NCI-H1048 (cell line): ENCODE measurements at places on chromosomes 13 and 19.

GRCh38 chr19:50329146-50329925 lies at the start of gene KCNC3:
Gene KCNC3 (minus strand): TSS chr19:50329377. CDS start chr19:50329082, 295 bp downstream.
- peak; percentile 96 for DNase-seq

DNA sequence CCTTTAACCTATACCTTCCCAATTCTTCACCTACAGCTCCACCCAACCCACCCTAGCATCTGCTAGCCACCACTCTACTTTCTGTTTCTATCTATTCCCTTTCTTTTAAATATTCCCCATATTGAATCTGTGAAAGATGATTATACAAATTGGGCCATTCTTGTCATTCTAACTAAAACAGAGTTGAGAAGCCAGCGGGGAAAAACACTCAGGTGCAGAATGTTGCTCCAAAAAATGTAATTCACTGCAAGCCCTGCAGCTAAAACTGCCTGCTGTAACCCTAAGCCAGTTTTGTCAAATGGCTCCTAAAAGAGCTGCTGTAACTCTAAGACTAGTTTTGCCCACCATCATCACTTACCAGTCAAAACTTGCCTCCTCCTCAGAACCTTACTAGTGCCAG lies 1468.6 kb upstream of the MIR17HG start:
- no peak for DNase-seq

- no peak for DNase-seq
These were observed 13.5 kb downstream of the ARL11 start for GRCh38 chr13:49641801-49642291.

DNA sequence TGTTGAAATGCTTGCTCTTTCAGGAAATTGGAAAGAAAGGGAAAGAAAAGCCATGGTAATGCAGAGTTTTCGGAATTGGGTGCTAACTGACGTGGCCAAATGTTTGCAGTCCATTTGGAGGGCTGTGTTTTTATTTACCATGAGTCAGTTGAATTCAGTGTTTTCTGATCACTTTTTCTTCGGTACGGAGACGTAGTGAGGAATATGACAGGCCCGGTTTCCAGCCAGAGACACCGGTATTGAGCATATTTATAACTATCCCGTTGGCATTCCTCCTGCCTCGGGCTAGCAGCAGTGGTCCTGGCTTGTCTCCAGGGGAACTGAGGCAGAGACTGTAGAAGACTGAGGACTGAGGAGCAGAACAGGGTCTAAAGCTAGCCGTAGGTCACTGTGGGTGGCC lies 1.0 kb downstream of the CDC16 start:
- DNase-seq, result no peak

- DNase-seq, result no peak
These were observed 441 bp downstream of the GJB2 start for GRCh38 chr13:20192158-20192835.

DNA sequence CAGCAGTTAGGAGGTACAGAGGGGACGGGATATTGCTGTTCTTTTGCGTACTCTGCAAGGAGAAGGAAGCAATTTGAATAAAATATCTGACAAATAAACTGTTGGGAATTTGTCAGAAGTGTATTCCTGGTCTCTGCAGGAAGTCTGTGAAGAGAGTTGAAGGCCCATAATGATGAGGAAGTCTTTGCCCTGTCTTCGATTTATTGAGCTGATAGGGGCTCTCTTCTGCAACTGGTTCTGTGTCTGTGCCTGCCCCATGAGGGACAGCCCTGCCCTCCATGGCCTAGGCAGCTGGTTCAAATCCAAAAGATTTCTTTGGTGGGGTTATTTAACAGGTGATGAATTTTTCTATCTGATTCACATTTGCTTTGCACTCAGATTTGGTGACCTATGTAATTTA lies 339.7 kb upstream of the EDNRB start:
- no peak for DNase-seq

DNA sequence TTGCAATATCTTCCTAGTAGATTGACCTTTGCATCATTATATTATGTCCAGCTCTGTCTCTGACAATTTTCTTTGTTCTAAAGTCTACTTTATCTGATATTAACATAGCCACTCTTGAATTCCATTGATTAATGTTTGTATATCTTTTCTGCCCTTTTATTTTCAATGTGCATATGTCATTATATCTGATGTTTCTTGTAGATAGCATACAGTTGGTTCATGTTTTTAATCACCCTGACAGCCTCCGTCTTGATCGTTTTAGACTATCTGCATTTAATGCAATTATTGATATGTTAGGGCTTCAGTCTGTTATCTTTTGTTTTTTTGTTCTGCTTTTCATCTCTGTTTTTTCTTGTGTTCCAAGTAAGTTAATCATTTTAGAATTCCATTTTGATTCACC lies 159.8 kb downstream of the ENOX1 start:
- DNase-seq, result no peak

GRCh38 chr13:19172647-19173030 lies 9.0 kb downstream of the TUBA3C start:
- DNase-seq, result no peak

DNA sequence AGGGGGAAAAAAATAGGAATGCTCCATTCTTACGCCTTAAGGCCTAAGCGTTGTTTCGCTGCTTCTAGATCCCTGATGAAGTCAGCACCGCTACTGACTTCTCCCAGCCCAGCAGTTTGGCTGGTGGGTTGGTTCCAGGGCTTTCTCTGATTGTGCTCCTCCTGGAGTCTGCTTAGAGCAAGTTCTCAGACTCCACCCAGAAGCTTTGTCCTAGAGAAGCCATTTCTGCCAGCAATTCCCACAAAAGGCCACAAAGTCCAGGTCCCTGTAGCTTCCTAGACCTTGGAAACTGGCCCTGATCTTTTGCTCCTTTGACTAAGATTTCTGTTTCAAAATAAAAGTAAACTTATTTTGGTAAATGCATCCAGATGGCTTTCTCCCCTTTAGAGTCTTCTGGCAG lies 65.4 kb downstream of the KCTD12 start:
- no peak for DNase-seq

GRCh38 chr13:54965881-54966280 lies 1937.3 kb downstream of the OLFM4 start:
- DNase-seq, result no peak

DNA sequence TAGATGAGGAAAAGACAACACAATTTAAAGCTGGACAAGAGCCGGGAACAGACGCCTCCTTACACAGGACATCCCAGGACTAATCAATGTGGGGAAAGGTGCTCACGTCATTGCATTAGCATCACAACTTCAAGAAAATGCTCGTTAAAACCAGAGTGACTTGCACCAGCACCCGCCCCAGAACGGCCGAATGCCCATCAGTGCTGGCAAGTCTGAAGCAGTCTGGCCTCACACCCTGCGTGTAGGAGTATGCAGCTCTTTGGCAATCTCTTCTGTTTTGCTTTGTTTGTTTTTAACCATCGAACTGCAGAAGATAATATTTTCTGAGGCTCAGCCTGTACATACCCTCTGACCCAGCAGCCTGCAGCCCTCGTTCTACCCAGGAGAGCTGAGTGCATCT lies 44.8 kb upstream of the LDLR start:
- DNase-seq, result no peak

DNA sequence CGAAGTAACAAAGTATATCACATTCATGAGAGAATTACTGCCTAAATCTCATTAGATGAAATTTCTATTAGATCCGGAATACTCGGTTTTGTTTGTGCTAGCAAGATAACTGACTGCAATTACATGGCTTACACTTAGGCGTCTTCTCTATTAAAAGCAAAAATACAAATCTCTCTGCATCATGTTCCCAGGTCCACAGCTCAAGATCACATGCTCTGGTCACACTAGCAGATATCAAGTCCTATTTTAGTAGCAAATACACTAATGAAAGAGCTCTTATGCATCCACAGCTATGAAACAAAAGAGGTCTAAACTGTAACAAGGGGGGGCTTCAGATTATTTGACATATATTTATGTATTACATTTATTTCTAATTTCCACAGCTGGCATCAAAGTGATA lies 53.5 kb downstream of the EFNB2 start:
- no peak for DNase-seq

GRCh38 chr13:27310946-27311345 lies 40.3 kb downstream of the RASL11A start:
- no peak for DNase-seq

DNA sequence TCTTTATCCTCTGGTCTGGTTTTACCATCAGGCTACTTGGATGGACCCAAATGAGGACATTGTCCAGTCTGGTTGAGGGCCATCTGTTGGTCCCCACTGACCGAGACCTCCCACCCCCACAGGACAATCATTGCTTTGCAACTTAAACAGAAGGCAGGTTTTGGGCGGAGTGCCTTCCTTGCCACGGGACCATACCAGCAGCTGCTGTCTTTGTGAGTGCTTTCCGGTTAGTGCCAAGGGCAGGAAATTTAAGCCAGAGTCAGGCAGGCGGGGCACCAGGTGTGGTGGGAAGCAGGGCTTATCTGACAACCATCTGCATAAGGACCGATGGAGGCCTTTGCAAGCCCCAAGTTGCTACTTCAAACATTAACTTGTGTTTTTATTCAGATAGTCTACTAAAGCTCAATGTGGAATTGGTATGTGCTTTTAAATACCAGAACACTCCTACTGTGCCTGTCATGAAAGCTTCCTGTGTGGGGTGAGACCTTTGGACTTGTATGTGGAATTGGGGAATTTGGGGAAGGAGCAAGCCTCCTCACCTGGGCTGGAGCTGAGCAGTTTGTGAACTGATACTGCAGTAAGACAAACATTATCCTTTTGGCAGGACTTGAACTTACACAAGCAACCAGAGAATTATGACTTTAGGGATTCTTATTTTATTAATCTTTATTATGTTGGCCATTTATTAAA lies 39.3 kb upstream of the UBE2L5 start:
- no peak for DNase-seq

DNA sequence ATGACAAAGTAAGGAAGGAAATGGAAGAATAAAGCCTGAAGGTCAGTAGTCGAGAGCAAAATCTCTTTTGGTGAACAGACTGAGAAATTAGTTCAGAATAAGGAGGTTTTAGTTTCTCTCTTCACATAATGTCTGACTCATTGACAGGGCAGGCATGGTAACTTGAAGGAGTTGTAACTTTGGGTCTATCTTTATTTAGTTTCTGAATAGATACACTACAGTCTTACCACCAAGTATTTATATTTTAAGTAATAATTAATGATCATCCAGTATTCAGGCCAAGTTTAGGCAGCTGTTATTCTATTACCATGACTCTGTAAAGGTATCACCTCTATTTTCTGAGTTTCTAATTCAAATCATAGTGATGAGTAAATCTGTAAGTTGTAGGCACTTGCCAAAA lies 219.9 kb downstream of the SPRY2 start:
- no peak for DNase-seq

DNA sequence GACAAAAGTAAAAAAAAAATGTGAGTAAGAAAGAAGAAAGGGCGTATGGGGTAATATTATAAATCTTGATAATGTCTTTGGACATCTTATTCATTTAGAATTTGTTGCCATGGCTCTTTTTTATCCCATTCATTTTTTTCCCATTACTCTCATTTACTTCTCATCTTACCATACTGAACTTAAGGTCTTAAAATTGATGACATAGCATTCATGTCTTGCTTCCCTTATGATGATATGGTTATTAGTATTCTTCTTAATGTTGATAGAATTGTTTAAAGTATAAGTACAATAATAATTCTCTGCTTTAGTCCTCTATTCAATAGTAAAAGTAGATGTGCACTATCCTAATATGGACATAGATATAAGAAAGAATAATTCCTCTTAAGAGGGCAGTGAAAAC lies 204.1 kb upstream of the KLF12 start:
- no peak for DNase-seq
